MCF 10A (cell line): ENCODE measurements at places on chromosomes 4 and X.

GRCh38 chr4:67401902-67402301, 143.4 kb downstream of the CENPC start:
- DNase-seq: no peak

DNA sequence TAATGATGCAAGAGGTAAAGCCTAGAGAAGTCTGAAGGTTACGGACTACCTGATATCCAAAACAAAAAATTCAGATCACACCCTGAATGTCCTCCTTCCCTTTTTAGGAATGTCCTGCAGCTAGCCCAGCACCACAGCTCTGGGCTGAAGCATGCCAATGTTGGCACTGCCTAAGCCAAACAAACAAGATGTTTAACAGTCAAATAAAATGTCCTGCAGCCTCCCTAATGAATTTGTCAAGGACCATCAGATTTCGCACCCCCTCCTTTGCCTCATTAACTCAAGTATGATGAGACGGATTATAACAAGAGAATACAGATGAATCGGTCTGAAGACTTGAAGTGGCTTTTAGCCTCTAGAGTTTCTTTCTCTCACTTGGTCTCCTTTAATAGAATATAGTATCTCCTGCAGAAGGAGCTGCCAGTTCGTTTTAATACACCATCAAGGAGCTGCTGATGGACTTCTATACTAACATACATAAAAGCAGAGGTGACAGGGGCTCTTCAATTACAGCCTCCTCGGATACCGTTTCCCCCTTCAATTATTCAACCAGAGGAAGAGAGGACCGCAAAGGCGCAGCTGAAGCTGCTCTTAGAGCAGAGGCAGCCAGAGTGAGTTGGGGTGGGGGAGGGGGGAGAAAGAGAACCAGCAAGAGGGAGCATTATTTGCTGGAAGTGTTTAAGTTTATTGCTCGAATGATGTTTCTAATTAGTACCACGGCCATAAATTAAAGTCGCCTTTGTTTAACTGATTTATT, 3.0 kb upstream of the MAB21L2 start:
- DNase-seq: no peak

DNA sequence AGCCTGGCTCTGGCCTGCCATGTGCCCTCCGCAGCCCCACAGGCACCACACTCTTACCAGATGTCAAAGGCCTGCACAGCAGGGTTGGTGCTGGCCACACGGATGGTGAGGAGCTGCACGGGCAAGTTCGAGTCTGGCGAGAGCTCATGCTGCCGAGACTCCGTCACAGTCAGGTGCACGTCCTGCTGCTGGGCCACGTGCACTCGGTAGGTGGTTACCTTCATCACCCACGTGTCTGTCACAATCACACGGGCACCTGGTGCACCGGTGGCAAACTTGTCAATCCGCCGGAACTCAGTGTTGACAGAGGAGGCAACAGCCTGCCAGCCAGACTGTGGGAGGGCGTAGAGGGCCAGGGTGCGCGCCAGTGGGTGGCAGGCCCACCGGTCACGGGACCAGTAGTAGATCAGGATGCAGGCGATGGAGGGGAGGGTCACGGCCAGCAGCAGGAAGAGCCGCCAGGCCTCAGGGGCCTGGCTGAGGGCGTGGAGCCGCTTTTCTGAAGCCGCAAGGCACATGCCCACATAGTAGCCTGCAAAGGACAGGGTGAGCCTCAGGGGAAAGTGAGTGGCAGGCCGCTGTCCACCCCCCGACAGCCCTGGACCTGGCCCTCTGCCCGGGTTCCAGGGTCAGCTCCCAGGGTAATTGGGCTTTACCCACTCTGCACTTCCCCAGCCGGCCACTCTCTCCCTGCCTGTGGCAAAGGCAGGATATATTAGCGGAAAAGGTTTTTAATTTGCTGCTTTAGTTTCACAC, 2.9 kb downstream of the TMEM129 start:
- DNase-seq: no peak

- DNase-seq: no peak
Measured at GRCh38 chrX:51395810-51396728, 63.4 kb downstream of the NUDT10 start.

- no peak for DNase-seq
Measured at GRCh38 chr4:183181081-183181480, 82.0 kb downstream of the WWC2 start.

DNA sequence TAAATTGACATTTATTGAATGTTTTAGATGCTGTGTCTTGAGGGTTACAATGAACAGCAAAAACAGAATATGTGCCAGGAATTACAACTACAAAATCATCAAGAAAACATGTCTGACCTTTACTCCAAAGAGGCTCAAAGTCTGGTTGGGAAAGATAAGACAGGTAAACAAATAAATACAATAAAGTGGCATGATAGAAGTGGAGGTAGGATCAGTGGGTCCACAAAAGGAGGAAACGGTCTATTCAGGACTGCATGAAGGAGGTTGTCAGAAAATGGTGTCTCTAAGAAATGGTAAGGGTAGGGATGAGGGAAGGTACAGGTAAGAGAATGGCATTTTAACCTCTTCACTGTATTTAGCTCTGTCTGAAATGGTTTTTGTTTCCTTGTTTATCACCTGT, 3.8 kb downstream of the ARHGEF38 start:
- no peak for DNase-seq

DNA sequence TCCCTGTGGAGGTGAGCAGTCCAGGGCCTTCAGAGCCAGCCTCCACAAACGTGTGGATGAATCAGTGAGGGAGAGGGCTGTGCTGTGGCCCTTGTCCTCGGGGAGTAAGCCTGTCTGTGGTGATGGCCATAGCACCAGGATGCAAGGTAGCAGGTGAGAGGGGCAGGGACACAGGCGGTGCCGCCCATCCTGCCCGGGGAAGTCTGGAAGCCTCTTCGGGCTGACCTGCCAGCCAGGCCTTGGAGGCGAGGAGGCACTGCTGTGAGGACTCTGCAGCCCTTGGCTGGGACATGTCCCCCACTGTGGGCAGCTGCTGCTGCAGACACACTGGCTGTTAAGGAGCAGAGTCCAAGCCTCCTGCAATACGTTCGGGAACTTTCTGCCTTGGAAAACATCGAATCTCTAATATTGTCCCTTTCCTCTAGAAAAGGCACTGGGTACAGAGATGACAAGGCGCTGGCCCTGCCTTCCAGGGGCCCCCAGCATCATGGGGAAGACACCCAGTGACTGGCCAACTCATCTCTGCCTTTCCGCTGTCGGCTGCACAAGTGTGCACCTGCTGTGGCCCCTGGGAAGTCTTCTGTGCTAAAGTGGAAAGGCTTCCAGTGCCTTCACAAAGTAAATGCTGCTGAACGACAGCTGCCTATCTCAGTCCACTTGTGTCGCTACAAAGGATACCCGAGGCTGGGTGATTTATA, 101.4 kb downstream of the ADRA2C start:
- DNase-seq: no peak

DNA sequence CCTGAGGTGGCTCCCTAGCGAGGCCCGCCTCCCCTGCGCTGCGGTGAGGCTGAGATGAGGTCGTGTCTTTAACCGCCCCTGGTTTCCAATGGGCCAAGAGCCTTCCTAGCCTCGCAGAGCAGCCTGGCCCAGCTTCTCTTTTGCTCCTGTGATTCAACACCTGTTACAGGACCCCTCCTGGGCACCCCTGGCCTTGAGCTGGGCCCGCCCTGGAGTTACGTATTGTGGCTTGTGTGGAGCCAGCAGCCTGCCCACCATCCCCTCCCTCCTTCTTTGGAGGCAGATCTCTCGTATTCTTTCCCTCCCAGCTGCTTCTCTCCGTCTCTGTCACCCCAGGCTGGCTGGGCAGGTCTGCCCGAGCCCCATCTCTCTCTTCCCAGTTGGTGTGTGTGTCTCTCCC, 19.3 kb upstream of the UBA1 start:
- no peak for DNase-seq

- peak; percentile 20 for DNase-seq
Measured at GRCh38 chr4:25313201-25313895, 774 bp downstream of the ZCCHC4 start.

DNA sequence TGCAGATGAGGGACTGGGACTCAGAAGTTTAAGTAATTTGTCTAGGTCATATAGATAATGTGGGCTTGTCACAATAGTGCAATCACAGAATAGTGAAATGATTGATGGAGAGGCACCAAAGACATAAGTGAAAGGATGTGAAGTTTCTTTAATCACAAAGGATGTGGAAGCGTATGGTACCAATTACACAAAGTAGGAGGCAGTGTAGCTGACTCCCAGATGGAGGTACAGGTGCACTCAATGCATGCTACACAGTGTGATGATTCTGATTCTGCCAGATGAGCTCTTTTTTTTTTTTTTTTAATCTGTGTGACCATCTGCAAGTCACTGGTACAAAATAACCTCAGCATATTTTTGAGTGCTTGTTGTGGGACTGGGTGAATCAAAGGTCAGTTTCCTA, 411.3 kb downstream of the SPRY1 start:
- no peak for DNase-seq

DNA sequence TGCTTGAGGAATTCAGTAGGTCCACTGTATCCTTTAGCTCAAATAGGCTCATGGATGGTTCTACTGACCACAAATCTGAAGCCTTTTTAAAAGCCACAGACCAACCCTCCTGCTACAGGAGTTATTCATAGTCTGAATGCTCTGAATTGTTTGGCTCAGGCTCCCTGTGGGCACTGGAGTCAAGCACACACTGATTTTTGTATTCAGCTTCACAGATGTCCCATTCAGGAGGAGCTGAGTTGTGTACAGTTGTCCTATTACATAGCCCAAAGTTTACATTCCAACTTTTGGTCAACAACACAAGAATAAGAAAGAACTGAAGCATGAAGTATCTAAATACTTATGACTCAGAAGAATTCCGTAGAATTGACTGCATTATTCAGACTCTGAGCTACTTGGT, 243.9 kb downstream of the UNC5C start:
- peak; percentile 8 for DNase-seq

- peak; percentile 61 for DNase-seq
Measured at GRCh38 chrX:134377537-134377936, 82.4 kb upstream of the HPRT1 start.

GRCh38 chr4:175435381-175435783, 376.7 kb downstream of the GPM6A start:
- DNase-seq: no peak

DNA sequence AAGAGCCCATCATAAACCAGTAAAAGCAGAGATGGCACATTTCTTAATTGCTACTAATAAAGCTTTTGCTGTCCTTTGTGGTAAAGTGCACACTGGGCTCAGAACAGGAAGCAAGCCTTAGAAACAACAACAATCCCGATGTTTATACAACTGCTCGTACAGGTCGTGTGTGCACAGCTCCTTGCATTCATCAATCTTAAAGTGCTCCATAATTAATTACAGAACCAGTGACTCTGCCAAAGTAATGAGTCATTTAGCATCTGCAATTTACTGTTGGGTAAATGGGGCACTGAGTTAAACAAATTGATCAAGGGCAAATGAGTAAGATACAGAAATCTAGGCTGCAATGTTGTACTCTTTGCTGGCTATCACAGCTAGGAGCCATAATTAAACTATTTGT, 61.3 kb upstream of the TXK start:
- peak; percentile 56 for DNase-seq

GRCh38 chr4:107600436-107600835, 119.6 kb downstream of the PAPSS1 start:
- DNase-seq: no peak

DNA sequence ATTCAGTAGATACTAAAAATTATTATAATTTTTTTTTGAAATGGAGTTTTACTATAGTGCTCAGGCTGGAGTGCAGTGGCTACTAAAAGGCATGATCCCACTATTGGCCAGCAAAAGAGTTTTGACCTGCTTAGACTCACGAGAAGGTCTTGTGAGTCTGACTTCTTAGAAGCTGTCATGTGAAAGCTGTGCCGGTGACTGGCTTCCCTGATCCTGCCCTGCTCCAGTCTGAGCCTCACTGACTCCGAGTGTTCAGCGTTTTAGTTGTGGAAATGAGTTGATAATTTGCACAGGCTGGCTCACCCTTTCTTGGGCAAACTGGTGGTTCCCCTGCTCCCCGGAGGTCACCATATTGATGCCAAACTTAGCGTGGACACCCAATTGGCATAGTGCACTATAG, 16.4 kb upstream of the CXCL8 start:
- no peak for DNase-seq

DNA sequence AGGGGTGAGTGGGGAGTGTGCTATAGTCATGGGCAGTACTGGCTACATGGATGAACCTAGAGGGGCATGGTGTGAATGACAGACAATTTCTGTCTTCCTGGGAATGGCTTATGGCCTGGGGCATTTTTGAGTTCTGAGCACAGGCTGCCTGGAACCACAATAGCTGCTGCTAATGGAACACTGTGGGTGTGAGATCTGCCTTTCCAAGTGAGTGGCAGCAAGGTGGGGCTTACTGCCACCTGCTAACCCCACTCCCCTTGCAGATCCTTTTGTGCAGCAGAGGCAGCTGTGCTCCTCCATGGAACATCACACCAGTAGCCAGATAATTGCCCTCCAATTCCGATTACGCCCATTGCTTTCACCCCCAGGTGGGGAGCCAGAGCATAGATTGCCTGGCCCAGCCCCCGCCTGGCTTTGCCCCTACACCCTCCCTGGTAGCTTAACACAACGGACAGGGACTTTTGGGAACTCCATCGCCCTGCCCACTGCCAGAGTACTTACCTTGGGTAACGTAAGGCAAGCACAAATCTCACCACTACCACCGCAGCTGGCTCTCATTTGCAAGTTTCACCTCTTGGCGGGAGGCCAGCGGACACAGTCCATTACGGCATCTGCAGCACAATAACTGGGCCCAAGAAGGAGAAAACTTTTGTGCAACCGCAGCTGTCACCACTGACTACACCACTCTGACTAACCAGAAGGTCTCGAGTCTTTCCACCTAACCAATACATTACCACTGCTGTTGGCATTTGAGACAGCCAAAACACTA, 421.2 kb upstream of the NWD2 start:
- peak; percentile 83 for DNase-seq

GRCh38 chr4:14667624-14668151, 334.6 kb upstream of the CPEB2 start:
- peak; percentile 80 for DNase-seq
